ENCODE measurements at places on chromosomes 1 and 21.

GRCh38 chr1:212158912-212159796, 123.6 kb downstream of the DTL start:
- DNase-seq, result no peak

DNA sequence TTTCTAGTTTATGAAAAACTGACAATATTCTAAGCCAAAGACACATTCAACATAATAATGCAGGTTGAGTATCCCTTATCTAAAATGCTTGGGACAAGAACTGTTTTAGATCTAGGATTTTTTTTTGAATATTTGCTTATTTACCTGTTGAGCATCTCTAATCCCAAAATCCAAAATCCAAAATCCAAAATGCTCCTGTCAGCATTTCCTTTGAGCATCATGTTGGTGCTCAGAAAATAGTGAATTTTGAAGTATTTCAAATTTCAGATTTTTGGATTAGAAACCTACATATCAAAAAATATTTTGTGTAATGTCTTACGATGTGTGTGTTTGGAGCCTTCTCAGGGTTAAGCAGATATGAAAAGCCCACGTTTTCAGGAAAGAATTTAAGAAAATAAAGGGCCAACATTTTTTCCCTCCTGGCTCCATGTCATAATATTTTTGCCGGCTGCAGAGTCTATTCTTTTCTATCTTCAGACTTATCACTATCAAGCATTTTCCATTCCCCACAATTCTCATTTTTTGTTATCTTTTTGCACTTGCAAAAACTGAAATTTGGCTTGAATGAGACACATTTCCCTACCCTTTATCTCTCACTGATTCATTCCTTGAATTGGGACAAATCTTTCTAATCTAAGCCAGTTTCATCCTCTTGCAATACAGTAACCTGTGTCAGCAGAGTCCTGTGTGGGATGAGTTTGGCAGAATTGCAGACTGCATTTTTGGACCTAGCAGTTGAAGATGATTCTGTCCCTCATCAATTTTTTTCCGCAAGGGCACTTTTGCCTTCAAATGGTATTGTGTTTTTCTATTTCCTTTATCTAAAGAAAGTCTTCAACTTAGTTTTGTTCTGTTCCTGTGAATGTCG, 233.9 kb downstream of the DISC1 start:
- no peak for DNase-seq

DNA sequence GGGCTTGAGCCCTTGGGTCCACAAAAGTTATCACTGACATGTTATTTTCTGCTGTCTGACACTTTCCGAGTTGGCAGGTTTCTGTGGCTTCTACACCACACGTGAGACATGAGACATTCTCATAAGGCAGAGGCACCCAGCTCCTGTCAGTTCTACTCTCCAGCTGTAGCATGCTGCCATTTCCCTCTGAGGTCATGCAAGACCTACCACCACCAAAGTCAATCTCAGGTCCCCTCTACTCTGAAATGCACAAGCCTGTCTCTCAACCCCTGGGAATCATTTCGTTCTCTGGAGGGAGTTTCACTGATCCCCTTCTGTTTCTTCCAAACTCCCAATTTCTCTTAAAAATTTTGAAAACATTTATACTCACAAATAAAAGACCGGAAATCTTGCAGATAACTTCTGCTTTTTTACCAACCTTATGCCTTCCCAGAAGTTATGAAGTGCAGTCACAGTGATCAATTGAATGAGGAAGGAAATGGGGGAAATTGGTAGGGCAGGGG, 39.5 kb upstream of the CR2 start:
- DNase-seq, result no peak

DNA sequence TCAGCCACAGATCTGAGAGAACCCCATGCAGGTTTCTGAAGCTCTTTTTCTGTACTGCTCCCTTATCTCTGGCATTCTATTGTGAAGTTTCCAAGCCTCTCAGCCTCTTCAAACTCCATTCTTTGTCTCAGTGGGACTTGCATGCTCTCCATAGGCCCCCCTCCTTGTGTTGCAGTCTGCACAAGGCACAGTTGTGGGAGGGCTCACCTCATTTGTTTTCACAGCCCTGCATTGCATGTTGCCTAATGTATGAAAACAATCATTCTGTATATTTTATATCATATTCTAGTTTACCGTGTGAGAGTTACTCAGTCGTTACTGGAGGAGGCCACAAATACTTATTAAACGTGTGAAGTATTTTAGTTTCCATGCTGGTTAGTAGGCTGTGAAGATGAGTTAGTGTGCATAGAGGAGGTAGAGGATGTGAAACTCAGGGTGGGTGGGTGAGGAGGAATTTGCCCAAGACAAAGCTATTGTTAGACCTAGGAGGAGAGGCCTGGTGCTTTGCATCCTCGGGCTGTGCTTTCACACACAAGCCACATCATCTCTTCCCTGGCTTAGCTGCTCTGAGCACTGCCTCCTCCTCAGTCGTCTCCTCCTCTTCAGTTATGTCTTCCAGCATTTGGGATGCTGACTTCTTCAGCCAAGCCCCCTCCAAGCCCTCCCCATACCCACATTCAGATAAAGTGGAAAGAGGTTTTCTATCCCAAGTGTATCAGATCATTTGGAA, 7.8 kb upstream of the CHI3L2 start:
- no peak for DNase-seq

DNA sequence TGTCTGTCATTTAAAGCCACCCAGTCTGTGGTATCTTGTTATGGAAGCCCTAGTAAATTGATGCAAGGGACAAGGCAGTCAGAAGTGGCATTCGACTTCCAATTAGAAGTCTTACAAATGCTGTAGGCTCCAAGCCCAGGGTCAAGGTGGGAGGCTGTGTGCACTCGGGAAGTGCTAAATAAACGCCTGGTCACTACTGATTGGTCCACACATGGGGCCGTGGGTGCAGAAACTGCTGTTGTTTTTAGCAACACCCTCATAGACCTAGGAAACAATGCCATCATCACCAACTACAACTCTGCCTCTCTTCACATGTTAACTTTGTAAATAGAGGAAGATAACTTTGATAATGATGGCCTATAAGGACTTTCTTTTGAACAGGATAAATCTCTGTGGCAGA, 20.2 kb upstream of the ZBTB21 start:
- DNase-seq, result no peak

DNA sequence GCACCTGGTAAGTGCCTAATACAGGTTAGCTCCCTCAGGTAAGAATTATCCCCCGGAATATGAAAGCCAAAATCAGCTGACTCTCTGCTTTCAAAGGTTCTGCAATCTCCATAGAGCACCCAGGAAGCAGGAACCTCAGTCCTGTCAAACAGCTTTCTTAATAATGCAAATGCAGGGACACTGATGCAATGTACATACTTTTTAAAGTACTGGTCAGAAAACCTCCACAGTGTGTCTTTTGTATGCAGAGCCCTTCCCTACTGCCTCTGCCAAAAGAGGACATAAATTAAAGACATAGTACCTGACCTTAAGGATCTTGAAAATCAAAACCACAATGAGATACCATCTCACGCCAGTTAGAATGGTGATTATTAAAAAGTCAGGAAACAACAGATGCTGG, 365.0 kb upstream of the KAZN start:
- no peak for DNase-seq

DNA sequence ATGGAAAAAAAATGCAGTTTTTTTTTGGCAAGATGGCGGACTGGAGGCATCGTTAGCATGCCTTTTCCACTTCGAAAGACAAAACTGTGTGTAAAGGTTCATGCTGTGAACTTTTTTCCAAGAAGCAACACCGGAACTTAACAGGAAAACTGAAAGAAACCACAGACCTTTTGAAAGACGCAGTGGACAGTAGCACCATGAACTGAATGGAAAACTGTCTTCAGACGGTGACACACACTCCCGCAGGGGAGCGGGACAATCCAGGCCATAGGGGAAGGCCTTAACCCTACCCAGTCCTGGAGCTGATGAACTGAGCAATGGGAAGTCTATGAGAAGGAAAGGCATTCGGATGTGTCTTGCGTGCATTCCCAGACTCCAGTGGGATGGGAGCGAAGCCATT, 54.9 kb downstream of the NEK7 start:
- DNase-seq, result no peak

- no peak for DNase-seq
Observed at GRCh38 chr1:93965888-93966287, 56.7 kb upstream of the GCLM start.

GRCh38 chr1:10691740-10692125, 104.7 kb downstream of the CASZ1 start:
- no peak for DNase-seq

DNA sequence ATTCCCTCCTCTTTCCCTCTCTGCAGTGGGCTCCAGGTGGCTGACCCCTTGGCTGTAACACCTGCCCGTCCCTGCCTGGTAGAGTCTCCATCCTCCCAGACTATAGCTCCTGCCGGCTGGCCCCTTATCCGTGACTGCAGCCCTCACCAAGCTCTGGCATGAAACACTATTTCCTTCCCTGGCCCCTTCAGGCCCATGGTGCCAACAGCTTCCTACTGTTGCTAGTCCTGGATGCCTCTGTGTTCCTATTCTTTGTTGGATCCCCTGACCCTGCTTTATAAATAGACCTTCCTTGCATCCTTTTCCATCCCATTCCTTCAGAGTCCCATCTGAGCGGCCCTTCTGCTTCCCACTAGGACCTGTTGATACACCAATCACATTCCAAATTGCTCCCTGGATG, 195.0 kb downstream of the ZNF326 start:
- DNase-seq, result no peak

DNA sequence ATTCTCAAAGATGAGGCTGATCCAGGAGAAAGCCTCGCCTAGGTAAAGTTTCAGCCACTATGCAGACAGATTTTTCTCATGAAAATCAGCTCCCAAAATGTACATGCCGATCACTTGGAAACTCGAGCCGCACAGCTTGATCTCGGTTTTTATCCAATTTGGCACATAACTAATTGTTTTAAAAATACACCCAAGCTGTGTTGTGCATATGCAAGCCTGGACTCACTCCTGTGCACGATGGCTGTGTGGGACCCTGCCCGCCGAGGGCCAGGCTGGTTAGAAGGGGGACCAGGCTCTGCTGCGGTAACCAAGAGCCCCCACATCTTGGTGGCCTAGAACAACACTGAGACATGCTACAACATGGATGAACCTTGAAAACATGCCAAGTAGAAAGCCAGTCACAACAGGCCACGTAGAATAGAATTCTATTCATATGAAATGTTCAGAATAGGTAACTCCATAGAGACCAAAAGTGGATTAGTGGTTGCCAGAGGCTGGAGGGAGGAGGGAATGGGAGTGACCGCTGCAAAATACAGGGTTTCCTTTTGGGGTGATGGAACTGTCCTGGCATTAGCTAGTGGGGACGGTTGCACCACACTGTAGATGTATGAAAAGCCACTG, 16.1 kb upstream of the LDLRAP1 start:
- DNase-seq, result no peak

DNA sequence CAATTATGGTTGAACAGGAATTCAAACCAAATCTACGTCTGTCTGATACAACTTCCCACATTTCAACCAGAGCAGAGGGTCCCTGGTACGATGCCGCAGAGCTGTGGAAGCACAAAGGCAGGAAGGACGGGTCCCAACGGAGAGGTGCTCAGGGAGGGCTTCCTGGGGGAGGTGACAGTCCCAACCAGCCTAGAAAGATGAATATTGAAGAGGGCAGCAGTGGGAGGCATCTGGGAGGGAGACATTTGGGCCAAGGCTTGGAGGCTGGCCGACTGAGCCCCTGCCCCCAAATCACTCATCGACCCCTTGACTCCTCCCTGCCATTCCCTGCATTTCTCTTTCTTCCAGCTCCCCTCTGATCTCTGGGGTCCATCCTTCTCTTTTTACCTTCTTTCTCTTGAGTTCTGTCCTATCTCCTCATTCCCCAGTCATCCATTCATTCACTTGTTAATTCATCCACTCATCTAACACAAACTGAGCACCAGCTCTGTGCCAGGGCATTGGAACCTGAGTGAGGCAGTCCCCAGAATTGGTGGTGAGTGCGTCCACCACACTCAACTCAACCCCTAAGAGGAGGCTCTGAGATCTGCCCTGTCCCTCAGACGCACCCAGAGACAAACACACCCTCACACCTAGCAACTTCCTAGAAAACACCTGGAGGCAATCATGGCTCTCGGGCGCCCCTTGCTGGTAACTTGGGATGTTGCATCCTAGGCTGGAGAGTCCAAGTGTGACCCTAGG, 13.2 kb upstream of the CELA3B start:
- peak; percentile 89 for DNase-seq

DNA sequence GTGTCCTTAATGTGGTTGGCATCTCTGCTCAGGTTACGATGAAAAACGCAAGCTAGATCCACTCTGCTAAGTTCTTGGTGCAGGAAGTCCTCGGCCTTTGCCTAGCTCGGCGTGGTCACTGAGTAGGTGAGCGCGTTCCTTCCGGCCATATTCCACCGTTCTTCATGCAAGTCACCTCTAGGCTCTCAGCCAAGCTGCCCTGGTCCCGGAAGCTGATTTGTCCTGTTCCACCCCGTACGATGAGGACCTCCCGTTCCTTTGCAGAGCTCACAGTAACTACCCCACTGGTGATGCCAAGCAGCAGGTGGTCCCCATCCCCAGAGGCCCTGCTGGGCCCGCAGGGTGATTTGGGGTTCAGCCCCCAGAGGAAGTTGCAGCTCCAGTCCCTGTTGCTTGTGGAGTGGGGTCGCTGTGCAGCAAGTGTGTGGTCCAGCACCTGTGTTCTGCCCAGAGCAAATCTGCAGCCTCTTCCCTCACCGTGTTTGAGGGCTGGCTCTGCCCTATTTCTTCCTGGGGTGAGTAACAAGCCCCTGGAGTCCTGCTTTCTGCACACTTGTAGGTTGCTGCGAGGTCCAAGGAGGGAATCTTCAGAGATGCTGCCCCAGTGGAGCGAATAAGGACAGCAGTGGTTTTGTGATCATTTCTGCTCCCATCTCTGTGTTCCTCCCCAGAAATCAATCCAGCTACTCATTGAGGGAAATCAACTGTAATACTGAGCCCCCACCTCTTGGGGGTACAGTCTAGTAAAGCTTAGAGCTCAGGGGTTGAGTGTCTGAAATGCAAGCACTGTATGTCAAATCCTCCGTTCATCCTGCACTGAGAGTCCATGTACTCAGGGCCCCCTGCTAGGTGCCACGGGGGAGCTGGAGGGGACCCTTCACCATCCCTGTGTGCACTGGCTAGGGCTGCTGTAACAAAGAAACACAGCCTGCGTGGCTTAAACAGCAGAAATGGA, 2.3 kb downstream of the UMODL1 start:
- no peak for DNase-seq

DNA sequence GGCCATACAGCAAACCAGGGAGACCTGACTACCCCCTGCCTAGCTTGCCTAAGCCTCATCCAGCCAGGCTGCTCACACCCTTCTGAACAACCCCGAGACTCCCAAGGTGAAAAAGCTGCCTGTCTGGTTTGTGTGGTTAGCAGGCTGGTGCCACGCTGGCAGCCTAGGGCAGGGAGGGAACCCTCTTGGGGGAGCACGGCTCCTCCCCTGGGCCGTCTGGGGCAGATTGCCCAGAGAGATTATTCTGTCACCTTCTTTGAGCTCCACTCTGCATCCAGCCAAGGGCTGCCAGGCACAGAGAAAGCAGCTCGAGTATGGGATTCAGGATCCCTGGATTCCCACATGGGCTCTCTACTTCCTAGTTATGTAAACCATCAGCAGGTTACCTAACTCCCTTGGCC, 27.5 kb upstream of the TCEA3 start:
- DNase-seq, result peak; percentile 39

GRCh38 chr1:16300436-16300835, 51.8 kb downstream of the FBXO42 start:
- no peak for DNase-seq

Data from ELF-1 (cell line).